Common myeloid progenitor, CD34-positive (primary cell): ENCODE measurements at places on chromosomes 5 and 9.

DNA sequence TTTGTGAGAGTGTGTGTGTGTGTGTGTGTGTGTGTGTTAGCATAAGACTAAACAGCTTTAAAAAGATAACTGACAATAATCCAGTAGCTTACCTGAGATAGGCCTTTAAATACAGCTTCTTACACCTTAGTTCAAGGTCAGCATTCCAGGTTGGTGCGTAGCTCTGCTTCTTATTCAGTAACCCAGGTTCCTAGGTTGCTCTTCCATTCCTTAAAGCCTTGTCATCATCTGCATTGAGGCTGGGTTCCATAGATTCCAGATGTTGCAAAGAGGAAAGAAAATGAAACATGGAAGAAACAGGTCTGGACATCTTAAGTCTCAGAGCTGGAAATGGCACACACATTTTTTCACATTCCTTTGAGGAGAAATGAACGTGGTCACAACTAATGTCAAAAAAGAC, 53.9 kb upstream of the CAMK4 start:
- no peak for DNase-seq

- no peak for DNase-seq
Observed at GRCh38 chr9:137371521-137371941, 51.4 kb downstream of the EXD3 start.

DNA sequence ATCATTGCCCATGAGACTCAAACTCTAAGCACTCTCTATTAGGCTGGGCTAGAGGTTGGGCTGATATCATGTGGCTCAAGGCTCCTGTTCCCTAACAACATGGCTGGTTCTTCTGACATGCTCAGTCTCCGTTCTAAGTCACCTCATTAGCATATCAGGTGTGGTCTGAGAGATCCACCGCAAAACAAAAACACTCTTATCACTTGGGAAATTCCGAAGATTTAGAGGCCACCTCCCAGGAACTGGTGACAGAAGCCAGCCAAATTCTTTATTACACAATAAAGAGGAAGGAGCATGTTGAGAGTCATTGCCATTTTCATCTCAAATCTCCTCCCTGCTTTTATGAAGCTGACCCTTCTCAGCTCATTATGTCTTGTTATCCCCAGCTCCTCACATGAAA, 107.6 kb downstream of the MSX2 start:
- no peak for DNase-seq

DNA sequence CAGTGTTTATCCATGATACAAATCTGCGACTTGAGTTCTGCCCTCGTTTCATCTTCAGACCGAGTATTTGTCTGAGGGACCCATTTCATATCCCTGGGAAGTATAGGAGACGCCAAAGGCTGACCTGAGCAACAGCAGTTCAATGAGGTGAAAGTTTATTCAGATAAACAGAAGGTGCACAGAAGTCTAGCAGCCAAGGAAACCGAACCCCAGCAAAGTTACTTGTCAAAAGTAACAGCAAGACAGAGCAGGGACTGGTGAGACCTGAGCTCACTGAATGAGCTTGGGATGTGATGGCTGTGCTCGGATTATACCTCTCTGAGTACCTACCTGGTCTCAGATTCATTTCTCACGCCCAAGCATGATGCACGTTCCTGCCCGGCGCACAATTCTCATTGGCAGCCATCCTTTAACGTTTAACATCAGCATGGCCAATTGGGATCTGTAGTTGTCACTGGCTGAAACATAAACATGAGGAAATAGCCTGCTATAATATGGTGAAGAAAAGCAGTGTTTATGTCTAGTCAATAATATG, 599 bp downstream of the LYRM7 start:
- DNase-seq, result no peak
